ENCODE measurements at places on chromosomes 2 and 18. TPM values are rescaled to one million over a fixed set of nuclear protein-coding genes. Genes with fewer than 3 reads are reported as not detected.

DSEL gene
- 19.0 TPM for total RNA-seq

XIRP2 gene
- 0.11 TPM for total RNA-seq

TRIM43 gene
- total RNA-seq: not detected

HAAO gene
- not detected for total RNA-seq

LYPD1 gene
- total RNA-seq: 18.7 TPM
